ENCODE measurements at places on chromosomes 16 and 17. TPM values are rescaled to one million over a fixed set of nuclear protein-coding genes. Genes with fewer than 3 reads are reported as not detected.

DNA sequence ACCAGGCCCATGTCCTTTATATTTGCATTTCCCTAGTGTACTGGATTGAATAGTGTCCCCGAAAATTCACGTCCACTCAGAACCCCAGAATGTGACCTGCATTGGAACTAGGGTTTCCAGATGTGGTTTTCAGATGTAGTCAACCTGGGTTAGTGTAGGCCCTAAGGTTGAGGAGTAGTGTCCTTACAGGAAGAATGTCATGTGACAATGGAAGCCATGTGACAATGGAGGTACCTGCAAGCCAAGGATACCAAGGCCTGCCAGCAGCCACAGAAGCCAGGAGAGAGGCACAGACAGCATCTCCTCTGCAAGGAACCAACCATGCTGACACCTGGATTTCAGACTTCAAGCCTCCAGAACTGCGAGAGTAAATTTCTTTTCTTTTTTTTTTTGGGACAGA, 5.2 kb upstream of the PRR15L start:
- DNase-seq: no peak

DNA sequence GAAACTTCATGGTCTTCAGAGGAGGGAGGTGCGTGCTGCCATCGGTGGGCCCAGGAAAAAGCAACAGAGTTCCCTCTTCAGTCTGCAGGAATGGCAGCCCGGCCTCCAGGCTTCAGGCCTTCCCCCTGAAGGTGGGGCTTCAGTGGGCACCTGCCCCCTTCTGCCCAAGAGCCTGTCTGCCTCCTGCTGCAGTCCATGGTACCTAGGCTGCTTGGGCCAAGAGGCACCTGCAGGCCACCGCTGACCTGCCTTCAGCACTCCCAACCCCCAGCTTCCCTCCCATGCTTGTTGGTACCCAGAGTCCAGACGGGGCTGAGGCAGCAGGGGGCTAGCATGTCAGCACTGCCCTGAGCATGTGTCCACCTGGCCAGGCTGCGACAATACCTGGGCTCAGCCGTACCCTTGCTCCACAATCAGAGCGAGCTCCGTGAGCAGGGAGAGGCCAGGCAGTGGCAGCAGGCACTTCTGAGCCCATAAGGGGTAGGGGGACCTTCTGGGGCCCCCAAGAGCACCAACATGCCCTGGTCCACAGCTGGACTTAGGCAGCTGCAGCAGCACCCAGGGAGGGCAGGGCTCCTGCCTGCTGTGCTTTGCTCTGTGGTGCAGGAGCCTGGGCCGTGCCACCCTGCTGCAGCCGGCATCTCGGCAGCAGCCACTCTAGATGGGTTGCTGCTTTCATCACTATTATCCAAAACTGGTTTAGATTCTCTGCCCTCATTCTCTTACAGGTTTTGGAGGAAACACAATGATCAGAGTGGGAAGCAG, 77.2 kb upstream of the AKTIP start:
- DNase-seq: no peak

- DNase-seq: no peak
These were observed 89.1 kb downstream of the SSH2 start for GRCh38 chr17:29840884-29841283.

- peak; percentile 41 for DNase-seq
These were observed 559 bp downstream of the CLUH start for GRCh38 chr17:2710803-2711607.

- no peak for DNase-seq
These were observed 148.1 kb downstream of the SOCS1 start for GRCh38 chr16:11107780-11108465.

GRCh38 chr16:89095491-89095951, 1.9 kb downstream of the ACSF3 start:
- peak; percentile 37 for DNase-seq

GRCh38 chr17:78920528-78920927, 4.7 kb downstream of the TIMP2 start:
- no peak for DNase-seq

DNA sequence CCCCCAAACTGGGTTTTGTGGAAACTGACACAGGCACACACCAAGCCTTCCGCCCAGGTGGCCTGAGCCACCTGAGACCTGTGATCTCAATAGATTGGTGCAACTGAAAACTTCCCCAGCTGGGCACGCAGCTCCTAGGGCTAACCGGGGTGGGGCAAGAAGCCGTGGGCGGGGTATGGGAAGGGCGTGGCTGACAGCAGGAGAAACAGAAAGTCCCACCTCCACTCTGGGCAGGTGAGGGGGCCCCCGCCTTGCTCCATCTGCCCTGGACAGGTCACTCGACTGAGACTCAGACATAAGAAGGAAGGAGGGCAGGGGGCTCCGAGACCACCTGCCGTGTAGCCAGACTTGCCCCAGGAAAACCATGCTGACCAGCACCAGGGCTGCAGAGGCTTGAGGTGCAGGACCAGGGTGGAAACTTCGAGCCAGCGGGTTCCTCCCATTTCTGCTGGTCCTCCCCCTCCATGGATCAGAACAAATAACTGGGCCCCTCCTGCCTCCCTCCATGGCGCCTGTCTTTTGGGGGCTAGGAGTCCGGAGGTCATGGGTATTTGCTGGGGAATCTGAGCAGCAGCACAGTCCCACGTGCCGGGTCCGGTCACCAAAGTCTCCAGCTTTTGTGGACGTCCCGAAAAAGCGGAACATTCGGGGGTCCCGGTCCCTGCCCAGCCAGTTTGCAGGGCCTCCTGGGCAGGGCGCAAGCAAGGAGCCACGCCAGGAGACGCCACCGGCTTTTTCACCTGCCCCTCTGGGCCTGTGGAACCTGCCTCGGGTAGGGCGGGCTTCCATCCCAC, 1.3 kb downstream of the TIMP2 start:
- peak; percentile 65 for DNase-seq

DNA sequence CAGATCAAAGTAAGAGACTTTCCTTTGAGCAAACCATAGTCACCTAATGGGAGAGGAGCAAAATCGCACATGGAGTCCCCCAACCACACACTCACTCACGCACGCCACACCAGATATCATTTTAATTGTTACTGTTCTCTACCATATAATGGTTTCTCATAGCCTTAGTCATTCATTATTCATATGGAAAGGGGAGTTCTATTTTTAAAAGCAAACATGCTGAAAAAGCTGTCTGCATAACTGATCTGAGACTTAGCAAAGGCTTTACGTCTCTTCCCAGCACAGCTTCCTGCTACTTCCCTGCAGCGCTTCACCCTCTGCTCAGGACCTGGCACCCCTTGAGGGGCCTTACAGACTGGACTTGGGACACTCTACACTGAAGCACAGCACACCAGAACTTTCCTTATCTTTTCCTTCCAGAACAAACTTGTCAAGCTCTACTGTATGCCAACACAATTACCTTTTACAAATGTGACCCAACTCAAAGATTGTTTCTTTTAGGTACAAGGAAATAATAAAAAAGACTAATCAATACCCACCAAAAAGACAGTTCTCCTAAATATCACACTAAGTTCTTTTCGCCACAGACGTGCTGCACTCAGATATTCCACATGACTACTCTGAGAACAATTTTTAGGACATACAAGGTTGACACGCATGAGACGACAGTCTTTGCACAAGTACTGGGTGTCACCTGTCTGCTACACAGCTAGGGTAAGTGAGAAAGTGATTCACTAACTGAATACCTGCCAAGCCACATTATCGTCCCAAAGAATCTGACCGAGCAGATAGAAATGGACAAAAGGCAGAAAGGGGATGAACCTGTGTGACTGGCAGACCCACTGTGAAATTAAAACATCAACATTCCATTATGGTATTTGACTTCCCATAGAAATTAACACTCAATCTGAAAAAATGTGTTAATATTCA, 21.5 kb downstream of the SRP68 start:
- no peak for DNase-seq

DNA sequence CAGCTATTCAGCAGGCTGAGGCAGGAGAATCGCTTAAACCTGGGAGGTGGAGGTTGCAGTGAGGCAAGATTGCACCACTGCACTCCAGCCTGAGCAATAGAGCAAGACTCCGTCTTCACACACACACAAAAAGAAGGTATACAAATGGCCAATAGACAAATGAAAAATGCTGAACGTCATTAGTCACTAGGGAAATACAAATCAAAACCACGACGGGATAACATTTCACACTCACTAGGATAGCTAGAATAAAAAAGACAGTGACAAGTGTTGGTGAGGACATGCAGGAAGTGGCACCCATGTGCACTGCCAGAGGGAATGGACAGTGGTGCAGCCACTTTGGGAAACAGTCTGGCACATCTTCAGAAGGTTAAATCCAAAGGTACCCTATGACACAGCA, 172.9 kb downstream of the FTO start:
- no peak for DNase-seq

- no peak for DNase-seq
These were observed 66.4 kb downstream of the SCNN1B start for GRCh38 chr16:23368469-23368868.

DNA sequence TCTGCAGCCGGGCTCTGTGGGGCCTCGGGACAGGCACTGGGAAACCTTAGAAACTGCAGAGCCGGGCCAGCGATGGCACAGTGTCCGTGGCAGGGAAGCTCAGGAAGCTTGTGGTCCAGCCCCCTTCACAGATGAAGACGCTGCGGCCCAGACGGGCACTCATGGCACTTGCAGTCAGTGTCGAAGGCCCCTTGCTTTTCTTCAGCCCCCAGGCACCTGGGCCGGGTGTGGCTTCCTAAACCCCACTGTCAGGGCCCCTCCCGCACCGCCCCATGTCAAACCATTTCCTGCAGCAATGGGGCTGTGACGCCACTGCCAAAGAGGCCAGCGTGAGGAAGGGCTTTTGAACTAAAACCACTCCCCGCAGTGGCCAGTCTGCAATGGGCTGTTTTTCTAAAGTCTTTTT, 164.0 kb downstream of the LAT start:
- DNase-seq: peak; percentile 71

DNA sequence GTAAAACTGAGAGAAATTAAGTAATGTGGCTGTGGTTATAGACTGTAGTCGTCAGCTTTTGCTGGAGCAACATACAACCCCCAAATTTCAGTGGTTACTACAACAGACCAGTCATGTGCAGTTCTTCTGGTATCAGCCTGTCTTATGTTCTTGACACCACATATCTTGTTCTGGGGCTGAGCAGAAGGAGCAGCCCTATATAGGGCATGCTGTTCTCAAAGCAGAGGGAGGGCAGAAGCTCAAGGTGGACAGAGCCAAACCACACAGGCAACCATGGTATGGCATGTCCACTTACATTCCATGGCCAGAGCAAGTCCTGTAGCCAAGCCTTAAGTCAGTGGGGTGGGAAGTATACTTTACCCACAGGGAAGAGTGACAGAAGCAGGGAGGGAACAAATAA, 7.7 kb downstream of the PRKAR1A start:
- no peak for DNase-seq

- no peak for DNase-seq
These were observed 22.8 kb downstream of the TEX2 start for GRCh38 chr17:64240261-64240740.

DNA sequence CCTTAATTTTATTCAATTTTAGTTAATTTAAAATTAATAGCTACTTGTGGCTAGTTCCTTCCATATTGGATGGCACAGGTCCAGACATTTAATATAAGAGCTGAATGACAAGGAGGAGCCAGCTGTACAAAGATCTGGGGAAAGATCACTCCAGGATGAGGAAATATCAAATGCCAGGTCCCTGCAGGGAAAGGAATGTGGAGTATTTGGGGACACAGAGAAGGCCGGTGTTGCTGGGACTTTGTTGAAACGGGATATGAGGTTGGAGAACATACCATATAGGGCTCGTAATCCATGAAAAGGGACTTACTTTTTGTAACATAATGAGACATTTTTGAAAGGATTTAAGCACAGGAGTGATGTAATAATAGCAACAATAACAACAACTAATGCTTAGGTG, 426.8 kb downstream of the HS3ST4 start:
- DNase-seq: no peak

GRCh38 chr16:81371106-81371505, 56.3 kb downstream of the GAN start:
- DNase-seq: no peak

GRCh38 chr17:1953831-1954230, 71.3 kb downstream of the RTN4RL1 start:
- no peak for DNase-seq

The CA10 gene
- not detected for total RNA-seq

The FOXJ1 gene
- 1.5 TPM for total RNA-seq

The CCL4L2 gene
- total RNA-seq: 77.2 TPM

The C17orf50 gene
- not detected for total RNA-seq

The CCL4 gene
- 200 TPM for total RNA-seq

The TMC7 gene
- total RNA-seq: 0.10 TPM

The RNF222 gene
- 0.07 TPM for total RNA-seq

The UTS2R gene
- not detected for total RNA-seq

The NOD2 gene
- 13.0 TPM for total RNA-seq
